ENCODE measurements at places on chromosomes 4 and X.

DNA sequence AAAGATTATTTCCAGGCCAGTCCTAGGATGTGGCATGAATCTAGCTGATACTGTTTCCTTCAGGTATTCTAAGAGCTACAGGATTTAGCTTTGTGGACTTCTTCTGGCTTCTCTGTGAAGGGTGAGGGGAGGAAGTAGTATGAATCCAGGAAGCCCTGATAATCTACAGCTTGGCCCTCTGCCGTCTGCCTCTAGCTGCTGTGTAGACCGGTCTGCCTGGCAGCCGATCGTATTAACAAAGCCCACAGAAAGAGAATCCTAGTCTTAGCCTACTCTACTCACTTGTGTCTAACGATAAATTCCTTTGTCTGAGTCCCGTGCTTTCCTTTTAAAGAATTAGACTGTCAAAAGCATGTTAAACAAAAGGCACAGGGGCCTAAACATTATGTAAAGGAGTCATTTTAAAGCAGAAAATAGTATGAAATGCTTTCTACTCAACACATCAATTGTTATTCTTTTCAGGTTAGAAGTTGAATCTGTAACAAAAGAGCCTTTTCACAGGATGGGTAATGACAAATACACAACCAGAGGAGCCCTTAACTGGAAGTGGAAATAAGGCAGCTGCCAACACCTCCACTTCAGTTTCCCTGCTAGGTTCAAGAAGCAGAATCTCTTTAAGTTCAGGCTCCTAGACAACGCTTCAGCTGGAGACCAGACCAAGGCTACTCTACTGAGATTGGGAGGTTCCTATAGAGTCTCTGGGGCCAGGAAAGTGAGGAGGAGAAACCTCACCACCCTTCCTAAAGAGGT, 48.9 kb upstream of the UCP1 start:
- no peak for DNase-seq

DNA sequence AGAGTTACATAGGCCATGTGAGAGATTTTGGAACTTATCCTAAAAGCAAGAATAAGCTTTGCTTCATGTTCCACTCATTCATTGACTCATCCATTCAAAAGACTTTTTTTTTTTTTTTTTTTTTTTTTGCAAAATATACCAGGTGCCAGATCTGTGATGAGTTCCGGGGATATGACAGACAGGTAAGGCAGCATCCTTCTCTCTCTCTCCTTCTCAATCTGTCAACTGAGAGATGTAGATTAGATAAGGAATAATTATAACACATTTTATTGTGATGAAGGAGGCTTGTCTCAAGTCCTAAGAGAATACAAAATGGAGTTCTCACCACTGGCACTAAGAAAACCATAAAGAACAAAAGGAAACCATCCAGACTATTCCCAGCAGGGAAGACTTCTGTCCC, 190.2 kb upstream of the CPEB2 start:
- no peak for DNase-seq

DNA sequence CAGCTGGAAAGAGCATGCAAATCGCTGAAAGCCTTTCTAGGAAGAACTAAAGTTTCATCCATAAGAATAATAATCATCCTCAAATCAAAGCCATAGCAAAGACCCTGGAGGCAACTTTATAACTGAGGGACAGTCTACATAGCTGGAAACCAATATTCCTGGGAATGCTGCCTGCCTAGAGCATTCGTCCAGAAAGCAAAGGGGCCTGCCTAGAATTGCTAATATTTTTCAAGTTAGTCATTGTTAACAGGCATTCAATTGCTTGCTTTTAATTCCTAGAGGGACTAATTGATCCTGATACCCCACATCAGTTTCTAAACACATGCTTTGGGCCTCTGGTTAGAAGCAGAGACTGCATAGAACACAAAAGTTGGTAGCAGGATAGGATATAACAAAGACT, 4.2 kb upstream of the PPARGC1A start:
- DNase-seq: no peak

DNA sequence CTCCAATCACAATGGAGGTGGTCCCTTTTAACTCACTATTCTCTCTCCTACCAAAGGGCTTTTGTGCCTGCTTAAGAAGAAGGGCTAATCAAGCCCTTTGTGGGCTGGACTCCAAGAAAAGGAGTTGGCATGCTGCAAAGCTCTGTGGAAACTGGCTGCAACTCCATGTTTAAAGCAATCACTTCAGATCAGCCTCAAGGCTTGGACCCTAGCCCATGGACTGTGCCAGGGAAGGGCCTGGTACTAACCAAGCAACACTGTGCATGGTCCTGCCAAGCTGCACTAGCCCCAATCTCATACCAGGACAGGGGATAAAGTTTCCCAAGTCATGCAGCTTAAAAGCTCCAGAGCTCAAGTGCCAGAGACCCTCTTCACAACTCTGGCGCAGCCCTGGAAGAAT, 86.7 kb downstream of the ATP8A1 start:
- no peak for DNase-seq

DNA sequence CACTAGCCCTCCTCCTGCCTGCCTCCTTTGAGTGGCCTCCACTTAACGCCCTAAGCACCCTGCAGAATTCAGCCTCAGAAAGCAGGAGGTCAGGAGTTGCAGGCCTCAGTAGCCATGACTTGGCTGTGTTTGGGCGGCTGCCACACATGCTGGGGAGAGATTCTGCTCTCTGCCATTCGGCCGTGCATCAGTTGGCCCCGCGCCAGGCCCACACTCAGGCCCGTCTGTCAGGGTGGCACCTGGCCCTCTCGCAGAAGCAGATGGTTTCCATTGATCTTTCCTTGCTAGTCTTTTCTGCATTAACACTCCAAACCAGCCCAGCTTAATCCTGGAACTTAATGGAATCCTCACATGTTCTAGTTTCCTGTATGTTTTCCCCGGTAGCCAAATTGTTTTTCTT, 30.7 kb upstream of the ATP6AP2 start:
- peak; percentile 94 for DNase-seq

DNA sequence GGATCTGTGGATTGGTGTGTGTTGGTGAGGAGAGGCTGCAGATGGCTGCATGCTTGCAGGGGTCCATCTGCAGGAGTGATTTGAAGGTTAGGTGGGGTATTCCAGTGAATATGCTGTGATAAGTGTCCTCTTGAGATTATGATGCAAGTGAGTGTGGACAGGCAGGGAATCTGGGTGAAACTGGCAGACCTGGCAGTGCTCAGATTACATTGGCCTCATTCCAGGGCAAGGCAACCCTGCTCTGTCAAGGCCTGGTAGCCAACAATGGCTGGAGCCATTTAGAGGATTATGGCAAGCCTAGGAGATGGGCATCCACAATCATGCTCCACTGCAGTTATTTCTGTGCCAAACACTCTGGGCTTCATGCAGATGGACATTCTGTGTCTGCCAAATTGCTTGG, 113.9 kb downstream of the RTL3 start:
- no peak for DNase-seq

DNA sequence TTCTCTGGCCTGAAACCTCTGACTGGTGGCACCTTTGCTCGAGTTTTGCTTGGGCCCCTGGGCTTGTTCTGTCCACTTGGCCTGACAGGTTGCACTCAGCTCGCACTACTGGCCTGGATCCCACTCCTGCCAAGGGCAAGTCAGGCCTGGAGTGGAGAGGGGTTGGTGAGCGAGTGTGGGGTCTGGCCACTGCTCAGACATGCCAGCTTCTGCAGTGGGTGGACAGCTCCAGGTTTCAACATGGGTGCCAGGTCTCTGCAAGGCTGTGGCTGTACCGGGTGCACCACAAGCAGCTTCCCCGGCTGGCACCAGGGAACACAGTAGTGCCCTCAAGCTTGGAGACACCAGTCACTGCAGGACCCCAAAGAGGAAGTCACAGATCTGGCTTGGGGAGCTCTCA, 91.6 kb upstream of the CXorf51A start:
- DNase-seq: no peak

GRCh38 chr4:156377036-156377710, 423.5 kb upstream of the CTSO start:
- no peak for DNase-seq

GRCh38 chr4:153485860-153486259, 19.7 kb downstream of the TMEM131L start:
- DNase-seq: peak; percentile 9

DNA sequence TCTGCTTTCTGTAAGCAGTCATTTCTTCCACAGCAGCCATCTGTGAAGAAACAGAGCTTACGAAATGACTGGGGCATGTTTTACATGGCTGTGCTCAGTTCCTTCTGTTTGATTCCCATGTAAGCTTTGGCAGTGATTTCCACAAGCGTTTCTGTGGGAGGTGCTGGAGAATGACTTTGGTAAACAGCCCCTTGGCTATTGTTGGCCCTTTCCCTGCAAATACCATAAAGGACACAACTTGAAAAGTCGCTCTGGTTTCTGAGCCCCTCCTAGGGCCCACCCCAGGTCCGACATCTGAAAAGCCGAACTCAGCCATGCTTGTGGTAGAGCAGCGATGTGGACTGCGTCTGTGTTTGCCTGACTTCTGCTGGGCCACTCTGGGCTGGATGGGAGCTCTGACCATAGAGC, 3.7 kb downstream of the LIMCH1 start:
- DNase-seq: no peak

GRCh38 chrX:146854281-146854680, 39.7 kb upstream of the CXorf51A start:
- no peak for DNase-seq

- DNase-seq: no peak
These were observed 44.8 kb upstream of the FAM156A start for GRCh38 chrX:53003111-53003510.

- no peak for DNase-seq
These were observed 35.1 kb upstream of the CYP2U1 start for GRCh38 chr4:107896158-107896645.

DNA sequence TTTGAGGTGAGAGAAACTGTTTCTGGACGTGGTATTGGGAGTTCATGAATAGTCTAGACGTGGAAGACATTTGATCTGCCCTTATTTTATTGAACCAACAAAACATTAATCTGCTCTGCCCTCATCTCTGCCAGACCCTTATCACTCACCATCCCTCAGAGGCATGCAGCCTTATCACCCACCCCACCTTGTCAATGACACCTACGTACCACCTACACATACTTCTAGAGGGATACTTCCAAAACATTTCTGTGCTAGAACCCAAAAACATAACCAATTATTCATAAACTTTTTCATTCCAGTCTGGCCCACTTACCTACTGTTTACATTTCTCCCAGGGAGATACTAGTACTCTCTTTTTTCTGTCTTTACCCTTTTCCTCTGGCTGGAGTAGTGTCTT, 105.2 kb downstream of the RS1 start:
- DNase-seq: no peak

DNA sequence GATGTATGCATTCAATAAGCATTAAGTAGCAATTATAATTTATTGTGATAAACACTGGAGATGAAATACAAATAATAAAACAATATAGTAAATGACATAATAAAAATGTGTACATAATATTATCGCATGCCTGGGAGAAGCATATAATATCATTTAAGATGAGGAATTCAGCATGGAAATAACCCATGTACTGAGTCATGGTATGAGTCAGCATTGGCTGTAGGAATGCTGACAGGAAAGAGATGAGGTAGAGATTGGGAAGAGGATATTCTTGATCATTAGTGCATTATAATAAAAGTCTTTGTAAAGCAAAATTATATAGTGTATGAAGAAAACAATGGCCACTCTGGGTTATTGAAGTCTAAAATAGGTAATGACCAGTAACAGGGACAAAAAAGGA, 82.8 kb downstream of the MAGEB10 start:
- DNase-seq: no peak

GRCh38 chr4:137681081-137681480, 148.8 kb upstream of the PCDH18 start:
- DNase-seq: no peak

DNA sequence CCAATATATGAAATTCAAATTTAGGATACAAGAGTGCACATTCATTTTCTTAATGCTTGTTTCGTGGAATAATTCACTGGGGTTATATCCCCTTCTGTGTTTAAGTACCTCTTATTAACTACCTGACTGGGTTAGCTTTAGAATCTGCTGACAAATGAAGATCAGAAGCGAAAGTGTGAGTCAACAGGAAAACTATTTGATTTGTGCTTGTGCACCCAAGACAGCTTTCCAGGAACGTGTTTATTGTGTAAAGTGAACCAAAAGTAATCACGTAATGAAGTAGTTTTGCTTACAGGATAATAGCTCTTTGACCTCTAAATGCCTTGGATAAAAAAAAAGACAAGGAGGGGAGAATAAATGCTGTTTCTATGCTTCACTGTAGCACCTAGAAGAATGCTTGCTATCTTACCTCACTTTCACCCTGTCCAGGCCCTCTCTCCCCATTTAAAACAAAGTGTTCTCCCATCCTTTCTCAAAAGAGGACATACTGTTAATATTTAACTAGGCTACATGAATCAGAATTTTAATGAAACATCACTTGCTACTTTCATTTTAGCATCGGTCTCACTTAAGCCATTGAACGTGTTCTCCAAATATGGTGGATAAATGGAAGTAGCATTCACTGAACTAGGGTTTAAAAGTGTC, 141.9 kb downstream of the THOC2 start:
- no peak for DNase-seq

DNA sequence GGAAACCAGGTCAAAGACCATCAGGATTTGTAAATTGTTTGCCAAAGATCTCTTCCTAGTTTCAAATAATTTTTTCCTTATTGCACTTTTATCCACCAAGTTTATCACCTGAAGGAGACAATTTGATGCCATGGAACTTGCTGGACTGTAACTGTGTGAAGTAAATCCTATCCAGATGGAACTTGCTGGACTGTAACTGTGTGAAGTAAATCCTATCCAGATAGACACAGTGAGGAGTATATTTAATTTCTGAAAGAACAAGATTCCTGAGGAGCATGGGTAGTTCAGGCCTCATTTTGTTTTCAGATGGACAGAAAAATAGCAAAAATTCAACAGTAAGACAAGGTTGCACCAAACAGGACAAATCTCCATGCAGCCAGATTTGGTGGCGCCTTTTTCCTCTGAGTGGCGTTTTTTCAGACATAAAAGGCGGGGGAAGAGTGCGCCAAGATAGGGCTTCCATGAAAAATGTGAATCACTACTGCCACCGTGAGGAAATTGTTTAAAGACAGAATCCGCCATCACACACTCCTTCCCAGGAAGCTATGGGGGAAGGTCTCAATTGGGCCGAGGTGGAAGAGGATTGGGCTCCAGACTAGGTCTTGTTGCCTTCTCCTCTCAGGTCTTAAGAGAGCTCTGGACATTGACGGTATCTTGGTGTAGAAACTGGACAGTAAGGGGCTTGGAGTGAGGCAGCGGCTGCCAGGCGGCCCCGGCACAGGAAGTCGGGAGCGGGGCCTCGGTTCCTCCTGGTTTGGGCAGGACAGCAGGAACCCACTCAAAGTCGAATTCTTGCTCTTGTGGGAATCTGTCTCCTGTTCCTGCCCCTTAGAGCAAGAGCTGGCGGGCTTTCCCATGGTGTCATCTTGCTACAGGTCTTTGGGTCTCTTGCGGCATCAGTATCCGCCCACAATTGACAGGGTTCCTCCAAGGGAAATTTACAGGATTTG, 234.7 kb downstream of the OR13H1 start:
- no peak for DNase-seq

- peak; percentile 41 for DNase-seq
These were observed 9.9 kb upstream of the ANAPC4 start for GRCh38 chr4:25367004-25367621.

DNA sequence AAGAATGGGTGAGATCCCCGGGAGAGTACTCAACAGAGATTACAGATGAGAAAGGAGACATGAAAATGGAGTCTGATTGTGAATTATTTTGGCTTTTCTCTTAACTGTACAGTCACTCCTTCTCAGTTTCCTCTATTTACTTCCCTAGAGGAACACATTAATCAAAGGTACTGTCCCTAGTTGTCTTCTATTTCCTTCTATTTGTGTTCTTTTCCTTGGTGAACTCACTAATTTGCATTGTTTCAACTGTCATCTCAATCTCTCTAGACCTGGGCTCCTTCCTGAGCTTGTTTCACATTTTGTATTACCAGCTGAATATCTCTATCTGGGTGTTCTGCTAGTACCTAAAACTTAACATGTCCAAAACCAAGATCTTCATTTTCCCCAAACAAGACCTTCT, 59.8 kb downstream of the ABCB7 start:
- DNase-seq: no peak

Measured in NCI-H510A treated with DMSO at 0.1 percent for 48 hours (cell line).